Activated CD4-positive, alpha-beta T cell treated with anti-CD3 and anti-CD28 coated beads, Interleukin-2, amount 50 U/mL, for 48 hours (primary cell): ENCODE measurements at places on chromosomes 16 and 17.

DNA sequence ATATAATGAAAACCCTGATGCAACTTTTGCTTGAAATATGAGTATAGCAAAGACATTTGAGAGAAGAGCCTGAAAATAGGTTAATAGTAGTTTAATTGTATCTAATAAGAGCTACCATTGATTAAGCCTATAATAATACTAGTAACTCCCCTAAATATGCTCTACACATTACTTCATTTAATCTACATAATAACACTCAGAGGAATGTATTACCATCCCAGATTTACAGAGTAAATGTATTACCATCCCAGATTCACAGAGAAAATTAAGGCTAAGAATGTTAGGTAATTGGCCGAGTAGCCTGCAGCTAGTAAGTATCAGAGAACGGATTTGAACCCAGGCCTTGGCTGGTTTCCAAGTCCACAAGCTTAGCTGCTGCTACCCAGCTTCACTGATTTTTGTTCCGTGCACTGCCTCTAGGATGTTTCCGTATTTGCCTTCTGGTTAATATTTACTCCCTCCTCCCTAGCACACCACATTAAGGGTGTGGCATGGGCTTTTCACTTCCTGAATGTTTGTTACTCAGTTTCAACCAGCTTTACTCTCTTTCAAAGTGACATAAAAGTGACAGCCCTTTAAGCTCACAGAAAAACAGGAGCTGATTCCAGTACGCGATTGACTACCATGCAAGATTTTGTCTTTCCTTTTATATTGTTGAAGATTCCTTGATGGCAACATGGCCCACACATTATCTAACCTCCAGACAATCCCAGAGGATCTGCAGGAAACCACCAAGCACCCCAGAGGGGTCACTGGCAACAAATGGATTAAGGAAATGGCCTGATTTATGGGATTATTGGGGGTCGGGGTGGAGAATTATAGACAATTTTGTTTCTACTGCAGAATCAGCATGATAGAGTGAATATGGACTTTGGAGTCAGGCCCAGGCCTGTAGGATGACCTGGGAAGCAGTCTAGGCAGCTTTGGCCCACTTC is 26.7 kb upstream of the TOX3 start:
- DNase-seq: no peak

- DNase-seq: no peak
Observed at GRCh38 chr16:1100084-1100800, 4.2 kb upstream of the C1QTNF8 start.

- DNase-seq: no peak
Observed at GRCh38 chr16:88303890-88304819, 78.6 kb upstream of the ZNF469 start.

DNA sequence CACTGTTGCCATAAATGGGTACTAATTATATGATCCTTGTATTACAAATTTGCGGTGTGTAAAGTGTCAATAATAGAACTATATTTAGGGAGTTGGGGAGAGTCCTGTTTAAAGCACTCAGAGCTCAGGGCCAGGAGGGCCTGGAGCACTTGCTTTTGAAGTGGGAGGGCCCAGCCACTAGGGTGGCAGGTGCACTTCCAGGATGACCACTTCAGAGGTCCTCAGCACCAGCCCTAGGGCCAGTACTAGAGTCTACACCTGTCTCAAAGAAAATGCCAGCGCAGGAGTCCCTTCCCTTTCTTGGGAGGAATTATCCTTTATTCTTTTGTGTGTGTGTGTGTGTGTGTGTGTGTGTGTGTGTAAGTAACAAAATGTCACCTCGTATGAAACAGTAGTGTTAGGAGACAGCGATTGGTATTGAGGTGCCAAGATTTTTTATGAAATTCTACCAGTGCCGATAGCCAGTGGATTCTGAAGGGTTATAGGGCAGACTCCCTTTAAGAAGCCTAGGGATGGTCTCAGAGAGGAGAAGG is 31.9 kb downstream of the MYO18A start:
- no peak for DNase-seq

DNA sequence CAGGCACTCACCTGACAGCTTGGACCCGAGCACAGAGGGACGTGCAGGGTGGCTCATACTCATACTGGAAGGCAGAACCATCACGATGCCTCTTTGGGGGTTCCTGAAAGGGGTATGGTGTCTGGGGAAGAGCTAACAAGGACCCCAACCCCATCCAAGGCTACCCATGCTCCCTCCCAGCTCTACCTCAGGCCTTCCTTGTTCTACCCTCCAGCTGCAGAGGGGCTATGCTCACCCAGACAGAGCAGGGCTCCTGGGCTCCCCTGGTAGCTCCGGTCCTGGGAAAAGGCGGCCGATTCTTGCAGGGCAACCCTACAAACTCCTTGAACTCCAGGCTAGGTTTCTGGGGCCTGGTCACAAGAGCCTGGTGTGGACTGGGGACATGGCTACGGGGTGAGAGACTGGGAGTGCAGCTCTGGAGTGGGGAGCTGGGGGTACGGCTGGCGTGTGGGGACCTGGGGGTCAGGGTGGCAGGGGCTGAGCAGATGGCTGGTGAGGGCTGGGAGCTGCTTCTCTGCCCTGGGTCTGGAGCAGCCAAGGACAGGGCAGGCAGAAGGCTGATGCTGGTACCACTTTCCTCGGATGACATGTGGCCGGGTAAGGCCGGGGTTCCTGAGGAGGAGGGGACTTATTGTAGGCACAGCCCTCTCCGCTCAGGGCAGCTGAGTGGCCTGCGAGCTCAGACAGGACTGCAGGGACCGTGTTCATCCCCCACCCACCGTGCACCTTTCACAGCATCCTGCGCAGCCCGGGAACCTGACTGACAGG is 2.1 kb downstream of the ACD start:
- DNase-seq: no peak

GRCh38 chr16:10150906-10151305 is 31.3 kb downstream of the GRIN2A start:
- DNase-seq: no peak

GRCh38 chr17:49525831-49526741 is 31.0 kb downstream of the NGFR start:
- DNase-seq: no peak

- no peak for DNase-seq
Observed at GRCh38 chr16:54400261-54400660, 113.7 kb upstream of the IRX3 start.

DNA sequence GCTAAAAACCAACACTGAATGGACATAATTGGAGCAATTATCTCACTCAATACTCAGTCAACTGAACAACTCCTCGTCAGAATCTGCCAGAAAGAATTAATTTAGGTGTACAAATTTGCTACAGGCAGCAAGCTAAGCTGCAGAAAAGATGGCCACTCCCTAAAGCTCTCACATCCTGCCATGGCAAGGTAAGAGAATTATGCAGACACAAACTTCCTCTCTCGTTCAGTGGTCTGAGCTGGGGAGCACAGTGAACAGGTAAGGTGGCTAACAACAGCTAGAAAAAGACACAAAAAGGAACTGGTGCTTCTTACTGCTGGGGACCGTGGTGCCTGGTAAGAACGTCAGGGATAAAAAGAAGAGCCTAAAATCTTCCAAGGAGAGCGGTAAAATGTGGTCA is 74.9 kb upstream of the BCAR1 start:
- no peak for DNase-seq

DNA sequence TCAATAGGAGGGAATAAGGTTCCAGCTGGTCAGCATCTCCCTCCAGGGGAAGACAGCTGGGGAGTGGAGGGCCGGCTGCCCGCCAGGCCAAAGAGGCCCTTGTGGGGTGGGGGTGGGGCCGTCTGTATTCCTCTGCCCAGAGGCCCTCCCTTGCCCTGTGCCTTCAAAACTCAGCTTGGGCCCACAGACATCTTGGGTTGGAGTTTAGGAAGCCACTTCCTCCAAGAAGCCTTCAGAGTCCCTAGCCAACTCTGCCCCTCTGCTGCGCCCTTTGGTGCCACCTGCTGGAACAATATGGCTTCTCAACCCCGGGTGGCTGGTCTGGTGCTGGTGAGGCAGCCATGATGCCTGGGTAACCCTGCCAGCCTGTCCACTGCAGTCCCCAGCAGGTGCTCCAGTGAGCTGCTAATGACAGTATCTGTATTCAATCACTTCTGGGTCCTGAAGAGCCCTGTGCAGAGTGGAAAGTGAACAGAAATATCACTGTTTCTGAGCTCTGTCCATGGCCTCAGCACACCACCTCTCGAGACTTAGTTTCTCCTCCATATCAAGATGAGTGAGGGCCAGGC is 16.7 kb downstream of the HSD11B2 start:
- DNase-seq: peak; percentile 86
